Left kidney (tissue), 8 donors: ENCODE measurements at places on chromosomes 13 and 19. TPM values are rescaled to one million over a fixed set of nuclear protein-coding genes. Genes with fewer than 3 reads are reported as not detected.

- no peak for DNase-seq
Measured at GRCh38 chr13:93140912-93141311, 85.7 kb upstream of the GPC6 start.

- no peak for DNase-seq
Measured at GRCh38 chr13:96581741-96582140, 412.5 kb downstream of the OXGR1 start.

APOC4 gene
- not detected for polyA plus RNA-seq

EPN1 gene
- polyA plus RNA-seq, result 83.3 TPM

GRCh38 chr19:30344446-30345425, 27.4 kb upstream of the ZNF536 start:
- no peak for DNase-seq

ZNF799 gene
- 9.3 TPM for polyA plus RNA-seq

ZNF230 gene
- 9.8 TPM for polyA plus RNA-seq

NAPSA gene
- polyA plus RNA-seq, result 9.6 TPM

GRCh38 chr13:39209731-39210531, 171.7 kb downstream of the NHLRC3 start:
- DNase-seq, result no peak

DNA sequence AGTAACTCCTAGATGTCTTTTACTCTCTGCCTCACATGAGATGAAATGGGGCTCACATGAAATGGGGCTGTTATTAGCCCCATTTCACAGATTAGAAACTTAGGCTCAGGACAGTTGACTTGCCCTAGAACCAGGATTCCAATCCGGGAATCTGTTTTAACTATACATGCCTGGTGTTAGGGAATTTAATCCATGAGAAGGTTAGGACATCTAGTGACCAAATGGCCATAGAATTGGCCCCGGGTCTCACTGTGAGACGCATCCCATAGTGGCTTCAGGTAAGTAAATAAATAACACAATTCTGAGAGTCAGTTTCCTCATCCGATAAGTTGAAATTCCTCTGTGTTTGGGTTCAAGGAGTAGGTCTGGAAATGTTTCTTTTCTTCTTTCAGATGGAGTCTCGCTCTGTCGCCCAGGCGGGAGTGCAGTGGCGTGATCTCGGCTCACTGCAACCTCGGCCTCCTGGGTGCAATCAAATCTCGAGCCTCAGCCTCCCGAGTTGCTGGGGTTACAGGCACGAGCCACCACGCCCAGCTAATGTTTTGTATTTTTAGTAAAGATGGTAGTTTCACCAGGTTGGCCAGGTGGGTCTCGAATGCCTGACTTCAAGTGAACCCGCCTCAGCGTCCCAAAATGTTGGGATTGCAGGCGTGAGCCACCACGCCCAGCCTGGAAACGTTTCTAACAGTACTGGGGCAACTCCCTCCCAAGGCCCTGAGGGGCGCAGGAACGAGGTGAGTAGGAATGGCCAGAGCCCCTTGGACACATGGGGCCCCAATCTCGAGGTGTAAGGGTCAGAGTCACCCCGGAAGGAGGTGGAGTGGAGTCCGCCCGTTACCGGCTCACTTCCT, 1.2 kb upstream of the ZNF574 start:
- DNase-seq, result peak; percentile 37

- no peak for DNase-seq
Measured at GRCh38 chr13:26348966-26349365, 95.0 kb downstream of the CDK8 start.

USHBP1 gene
- 5.4 TPM for polyA plus RNA-seq

- no peak for DNase-seq
Measured at GRCh38 chr19:42048992-42049391, 21.0 kb downstream of the GRIK5 start.

CADM4 gene
- polyA plus RNA-seq, result 43.0 TPM

HIPK4 gene
- polyA plus RNA-seq, result 0.20 TPM

LRG1 gene
- polyA plus RNA-seq, result 0.90 TPM

DNA sequence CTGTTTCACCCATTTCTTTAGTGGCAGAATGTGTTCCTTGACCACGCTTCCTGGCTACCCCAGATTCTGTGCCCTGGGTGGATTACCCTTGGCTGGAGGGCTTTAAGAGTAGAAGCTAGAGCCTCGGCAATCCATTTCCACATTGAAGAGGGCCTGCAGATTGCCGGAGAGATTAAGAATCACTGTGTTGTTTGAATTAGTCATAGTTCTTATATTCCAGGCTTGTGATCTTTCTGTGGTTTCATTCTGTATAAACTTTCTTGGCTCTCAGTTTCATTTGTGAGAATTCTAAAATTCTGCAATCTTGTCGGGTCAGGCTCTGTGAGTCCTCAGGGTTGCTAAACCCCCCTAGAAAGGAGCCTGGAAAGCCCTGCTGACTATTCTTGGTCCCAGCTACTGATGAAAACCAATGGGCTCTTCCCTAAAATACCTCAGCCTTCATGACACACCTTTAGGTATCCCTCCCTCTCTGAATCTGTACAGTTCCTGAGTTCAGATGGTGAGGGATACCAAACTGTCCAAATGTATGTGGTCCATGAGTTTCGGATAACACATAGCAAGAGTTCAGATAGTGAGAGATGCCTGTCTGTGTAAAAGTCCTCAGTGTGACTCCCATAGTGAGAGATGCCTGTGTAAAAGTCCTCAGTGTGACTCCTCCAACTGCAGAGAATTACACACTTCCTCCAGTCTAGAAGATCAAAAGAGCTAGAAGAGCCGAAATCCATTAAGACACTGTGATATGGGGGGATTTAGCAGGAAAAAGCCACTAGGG, 4.3 kb downstream of the PHF11 start:
- DNase-seq, result no peak

DNA sequence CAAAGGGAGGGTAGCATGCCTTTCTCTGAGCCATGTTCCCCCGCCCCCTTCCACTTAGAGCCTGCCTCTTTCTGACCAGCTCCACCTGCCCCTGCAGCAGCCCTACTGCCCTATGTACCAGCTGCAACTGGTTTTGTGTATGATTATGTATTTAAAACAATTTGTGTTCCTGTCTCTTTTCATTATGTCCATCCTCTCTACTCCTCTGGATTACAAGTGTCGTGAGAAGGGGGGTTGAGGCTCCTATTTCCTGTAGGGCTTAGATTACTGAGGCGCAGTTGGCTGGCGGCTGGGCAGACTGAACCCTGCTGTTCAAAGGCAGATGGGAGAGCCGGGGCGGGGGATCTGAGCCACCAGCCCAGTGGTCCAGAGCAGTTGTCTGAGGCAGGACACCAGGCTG, 213.3 kb downstream of the KCNRG start:
- DNase-seq, result no peak

FCER2 gene
- polyA plus RNA-seq, result not detected

- no peak for DNase-seq
Measured at GRCh38 chr13:100491164-100491842, 97.3 kb downstream of the GGACT start.

COL5A3 gene
- 0.71 TPM for polyA plus RNA-seq

- no peak for DNase-seq
Measured at GRCh38 chr19:13255041-13255718, 105.0 kb downstream of the IER2 start.

FGF14 gene
- 0.95 TPM for polyA plus RNA-seq

- DNase-seq, result no peak
Measured at GRCh38 chr13:112034231-112034630, 32.7 kb upstream of the SOX1 start.

KIR2DL1 gene
- not detected for polyA plus RNA-seq

DNA sequence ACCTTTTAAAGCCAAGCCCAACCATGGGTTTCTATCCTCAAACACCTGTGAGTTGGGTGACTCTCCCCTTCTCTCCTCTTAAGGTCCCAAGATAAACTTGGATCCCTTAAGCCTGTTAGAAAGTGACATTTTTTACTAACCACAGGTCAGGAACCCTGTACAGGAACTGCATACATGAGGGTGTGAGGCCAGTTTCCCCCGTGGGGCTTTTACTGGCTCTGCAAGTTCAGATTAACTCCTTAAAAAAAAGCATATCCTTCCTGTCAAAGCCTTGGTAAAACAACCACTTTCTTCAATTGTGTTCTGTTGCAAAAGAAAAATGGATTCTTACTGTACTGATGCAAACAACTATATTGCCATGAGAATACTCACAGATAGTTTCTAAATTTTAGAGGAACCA, 2638.7 kb upstream of the PCDH20 start:
- DNase-seq, result no peak

SIGLECL1 gene
- polyA plus RNA-seq, result not detected

GRCh38 chr13:87961546-87961945, 290.4 kb downstream of the SLITRK5 start:
- no peak for DNase-seq

- DNase-seq, result no peak
Measured at GRCh38 chr13:26589754-26590153, 32.3 kb downstream of the WASF3 start.

- DNase-seq, result no peak
Measured at GRCh38 chr13:79485014-79485811, 4.3 kb downstream of the NDFIP2 start.

- no peak for DNase-seq
Measured at GRCh38 chr13:97148894-97149293, 73.2 kb upstream of the MBNL2 start.

DNA sequence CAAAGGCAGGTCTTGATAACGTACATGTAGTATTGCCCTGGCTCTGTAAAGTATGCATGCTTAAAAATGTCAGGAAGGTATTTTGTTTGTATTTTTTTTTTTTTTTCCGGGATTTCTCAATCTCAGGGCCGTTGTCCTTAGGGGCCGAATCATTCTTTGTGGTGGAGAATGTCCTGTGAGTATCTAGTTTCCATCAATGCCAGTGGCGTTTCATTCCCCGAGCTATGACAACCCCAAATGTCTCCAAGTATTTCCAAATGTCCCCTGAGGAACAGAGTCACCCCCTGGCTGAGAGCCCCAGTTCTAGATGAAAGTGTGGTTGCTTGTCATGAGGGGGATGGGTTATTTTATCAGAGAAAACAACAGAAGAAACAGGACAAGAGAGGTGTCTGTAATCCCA, 68.7 kb downstream of the ACSBG2 start:
- DNase-seq, result no peak

DNA sequence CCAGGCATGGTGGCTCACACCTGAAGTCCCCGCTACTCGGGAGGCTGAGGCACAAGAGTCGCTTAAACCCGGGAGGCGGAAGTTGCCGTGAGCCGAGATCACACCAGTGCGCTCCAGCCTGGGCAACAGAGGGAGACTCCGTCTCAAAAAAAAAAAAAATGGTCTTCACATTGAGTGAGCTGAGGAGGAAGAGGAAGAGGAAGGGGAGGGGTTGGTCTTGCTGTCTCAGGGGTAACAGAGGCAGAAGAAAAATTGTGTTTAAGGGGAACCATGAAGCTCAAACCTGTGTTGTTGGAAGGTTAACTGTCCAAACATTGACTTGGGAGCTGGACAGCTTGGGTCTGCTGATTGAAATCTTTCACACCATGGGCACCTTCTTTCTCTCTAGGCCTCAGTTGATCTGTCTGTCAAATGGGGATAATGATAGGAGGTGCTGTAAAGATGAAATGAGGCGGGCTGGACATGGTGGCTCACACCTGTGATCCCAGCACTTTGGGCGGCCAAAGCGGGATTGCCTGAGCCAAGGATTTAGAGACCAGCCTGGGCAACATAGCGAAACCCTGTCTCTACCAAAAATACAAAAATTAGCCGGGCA, 9.8 kb upstream of the SLC44A2 start:
- no peak for DNase-seq

GRCh38 chr13:48890391-48890790, 85.3 kb upstream of the FNDC3A start:
- DNase-seq, result no peak

GRCh38 chr19:14103310-14103709, 12.8 kb upstream of the SAMD1 start:
- DNase-seq, result no peak

DNA sequence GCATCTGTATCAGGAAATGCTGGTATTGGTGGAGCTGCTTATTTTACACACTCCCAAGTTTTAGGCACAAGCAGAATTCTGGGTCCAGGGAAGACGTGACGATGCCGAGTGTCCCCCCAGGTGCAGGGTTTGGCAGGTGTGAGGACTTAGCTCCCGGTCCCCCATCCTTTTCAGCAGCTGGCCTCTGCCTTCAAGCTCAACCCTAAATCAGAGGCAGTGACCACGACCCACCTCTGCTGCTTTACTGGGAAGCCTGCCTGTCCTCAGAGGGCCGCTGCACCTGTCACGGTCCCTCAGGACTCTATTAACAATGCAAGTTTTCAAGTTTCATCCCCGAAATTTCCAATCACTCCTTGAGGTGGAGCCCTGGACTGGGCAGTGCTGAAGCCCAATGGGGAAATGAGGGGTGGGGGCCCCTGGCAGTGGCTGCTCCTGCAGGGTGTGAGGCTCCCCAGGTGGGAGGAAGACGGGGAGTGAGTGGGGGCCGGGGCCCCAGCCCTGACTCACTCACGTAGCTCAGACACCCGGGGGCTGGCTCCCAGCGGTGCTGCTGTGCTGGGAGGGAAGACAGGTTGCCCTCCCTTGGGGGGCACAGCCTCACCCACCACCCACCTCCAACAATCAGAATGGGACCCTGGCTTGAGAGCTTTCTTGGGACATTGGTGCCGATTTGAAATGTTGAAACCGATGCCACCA, 92.6 kb upstream of the MCF2L start:
- no peak for DNase-seq

- no peak for DNase-seq
Measured at GRCh38 chr13:18714889-18715288, 466.7 kb downstream of the TUBA3C start.

PTH2 gene
- polyA plus RNA-seq, result not detected
